H4 (cell line): ENCODE measurements at places on chromosomes 5 and 9. TPM values are rescaled to one million over a fixed set of nuclear protein-coding genes. Genes with fewer than 3 reads are reported as not detected.

CREBRF gene
- total RNA-seq, result 4.4 and 7.2 TPM in 2 replicates

GRCh38 chr5:181160152-181160754 is 12.9 kb downstream of the OR2V2 start:
- DNase-seq, result peak; percentile 74

DNA sequence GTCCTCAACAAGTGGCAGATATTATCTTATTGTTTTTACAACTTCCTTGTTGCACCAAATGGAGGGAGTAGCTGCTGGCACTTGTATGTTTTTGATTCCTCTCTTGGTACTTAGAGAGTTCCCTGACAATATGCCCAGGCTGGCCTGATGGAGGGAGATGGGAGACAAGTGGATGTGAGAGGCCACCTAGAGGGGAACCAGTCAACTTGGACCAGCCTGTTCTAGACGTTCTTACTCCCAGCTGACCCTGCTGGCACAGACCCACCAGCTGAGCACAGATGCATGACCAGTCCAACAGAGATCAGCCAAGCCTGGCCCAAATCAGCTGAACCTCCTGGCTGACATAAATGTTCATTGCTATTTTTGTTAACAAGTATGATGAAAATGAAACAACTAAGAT is 60.9 kb upstream of the GDNF start:
- DNase-seq, result peak; percentile 48

GRCh38 chr9:127309715-127310114 is 45.1 kb downstream of the GARNL3 start:
- no peak for DNase-seq

- no peak for DNase-seq
Observed at GRCh38 chr5:31682025-31682424, 43.1 kb downstream of the PDZD2 start.

DNA sequence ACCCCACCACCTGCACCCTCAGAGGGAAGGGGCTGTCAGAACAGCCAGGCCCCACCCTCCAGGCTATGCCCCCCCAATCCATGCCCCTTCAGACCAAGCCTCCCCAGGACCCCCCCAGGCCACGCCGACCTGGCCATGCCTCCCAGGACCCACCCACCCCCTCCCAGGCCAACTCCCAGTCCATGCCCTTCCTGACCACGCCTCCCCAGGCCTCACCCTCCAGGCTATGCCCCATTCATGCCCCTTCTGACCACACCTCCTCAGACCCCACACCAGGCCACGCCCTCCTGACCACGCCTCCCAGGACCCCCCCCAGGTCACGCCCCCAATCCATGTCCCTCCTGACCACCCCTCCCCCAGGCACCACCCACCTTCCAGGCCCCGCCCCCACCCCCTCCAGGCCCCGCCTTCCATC is 27.6 kb downstream of the TPPP start:
- no peak for DNase-seq

DNA sequence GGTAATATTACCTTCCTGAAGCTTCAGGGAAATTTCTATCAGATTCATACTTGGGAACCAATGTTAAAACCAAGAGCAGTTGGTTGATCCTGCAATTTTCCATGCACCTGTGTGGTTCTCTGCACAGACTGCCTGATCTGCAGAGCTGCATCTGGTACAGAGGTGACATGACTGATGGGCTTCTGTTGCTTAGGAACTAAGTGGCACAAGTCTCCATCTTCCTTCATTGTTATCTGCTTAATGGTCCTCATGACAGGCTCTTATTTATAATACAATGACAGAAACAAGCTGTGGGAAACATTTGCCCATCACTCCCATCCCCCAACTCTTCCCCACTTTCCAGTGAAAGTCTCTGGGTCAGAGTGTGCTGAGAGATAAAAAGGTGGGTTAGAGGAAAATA is 799.1 kb downstream of the TAF11L14 start:
- DNase-seq, result no peak

GRCh38 chr5:174599992-174600391 is 124.4 kb upstream of the MSX2 start:
- DNase-seq, result no peak

DNA sequence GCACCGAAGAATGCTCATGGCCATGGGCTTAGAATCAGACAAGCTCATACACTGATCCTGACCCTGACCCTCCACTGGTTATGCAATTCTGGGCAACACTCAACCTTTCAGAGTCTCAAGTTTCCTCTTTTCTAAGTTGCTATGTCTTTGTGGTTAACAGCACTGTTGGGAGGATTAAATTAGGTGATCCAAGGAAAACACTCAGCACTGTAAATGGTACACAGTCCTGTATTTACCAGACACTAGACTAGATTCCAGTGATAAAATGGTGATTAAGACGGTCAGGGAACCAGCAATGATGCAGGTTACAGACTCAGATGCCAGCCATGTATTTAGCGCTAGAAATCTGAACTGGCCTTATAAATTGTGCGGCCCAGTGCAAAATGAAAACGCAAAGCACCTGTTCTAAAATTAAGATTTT is 8.1 kb downstream of the ARL15 start:
- DNase-seq, result peak; percentile 33

- DNase-seq, result no peak
Observed at GRCh38 chr9:92564982-92565381, 29.2 kb upstream of the ECM2 start.

- DNase-seq, result no peak
Observed at GRCh38 chr5:32360906-32361305, 48.2 kb upstream of the MTMR12 start.

- no peak for DNase-seq
Observed at GRCh38 chr9:120526534-120526933, 53.4 kb downstream of the CDK5RAP2 start.

GRCh38 chr9:114694146-114694545 is 12.2 kb upstream of the TEX48 start:
- no peak for DNase-seq
